NCI-H345 (cell line): ENCODE measurements at places on chromosomes 5 and 9.

DNA sequence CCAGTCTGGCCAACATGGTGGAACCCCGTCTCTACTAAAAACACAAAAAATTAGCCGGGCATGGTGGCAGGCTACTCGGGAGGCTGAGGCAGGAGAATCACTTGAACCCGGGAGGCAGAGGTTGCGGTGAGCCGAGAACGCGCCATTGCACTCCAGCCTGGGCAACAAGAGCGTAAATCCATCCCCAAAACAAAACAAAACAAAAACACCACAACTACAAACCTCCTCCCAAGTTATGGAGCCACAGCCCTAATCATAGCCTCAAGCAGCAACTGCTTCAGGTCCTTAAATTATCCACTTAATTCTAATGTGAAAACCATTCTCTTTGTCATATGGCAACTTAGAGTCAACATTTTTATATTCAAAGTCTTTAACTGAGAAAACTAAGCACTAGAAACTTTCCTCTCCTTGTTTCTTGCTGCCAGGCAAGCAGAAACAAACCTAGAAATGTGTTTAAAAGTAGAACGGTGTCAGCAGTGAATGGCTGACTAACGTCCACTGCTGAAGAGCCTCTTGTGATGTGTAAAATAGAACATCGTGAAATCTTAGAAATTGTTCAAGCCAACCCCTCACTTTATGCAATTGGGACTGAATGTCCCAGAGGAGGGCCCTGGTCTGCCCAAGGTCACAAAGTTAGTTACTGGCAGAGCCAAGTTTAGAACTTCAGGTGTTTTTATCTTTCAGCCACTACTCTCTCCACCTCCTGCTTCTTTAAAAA is 5.7 kb downstream of the TMEM245 start:
- DNase-seq: no peak

GRCh38 chr5:118211606-118212005 is 776.7 kb downstream of the DTWD2 start:
- DNase-seq: no peak

- DNase-seq: no peak
Measured at GRCh38 chr9:111805830-111806241, 11.1 kb upstream of the SHOC1 start.

DNA sequence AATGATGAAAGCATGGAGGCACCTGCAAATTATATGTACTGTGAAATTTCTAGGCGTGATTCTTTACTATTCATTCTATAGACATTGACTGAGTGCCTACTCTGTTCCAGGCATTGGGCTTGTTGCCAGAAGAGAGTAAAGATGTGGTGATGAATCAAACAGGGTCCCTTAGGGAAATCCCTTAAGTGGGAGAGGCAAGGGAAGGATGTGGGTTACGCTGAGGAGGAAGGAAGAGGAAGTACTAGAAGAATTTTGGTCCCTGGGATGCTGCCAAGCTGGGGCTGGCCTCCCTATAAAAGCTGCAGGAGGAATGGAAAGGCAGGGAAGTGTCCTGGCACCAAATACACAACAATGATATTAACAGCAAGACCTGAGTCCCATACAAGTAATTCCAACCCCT is 76.7 kb upstream of the SPOCK1 start:
- peak; percentile 47 for DNase-seq

GRCh38 chr5:91469517-91470165 is 86.5 kb upstream of the ARRDC3 start:
- DNase-seq: no peak

DNA sequence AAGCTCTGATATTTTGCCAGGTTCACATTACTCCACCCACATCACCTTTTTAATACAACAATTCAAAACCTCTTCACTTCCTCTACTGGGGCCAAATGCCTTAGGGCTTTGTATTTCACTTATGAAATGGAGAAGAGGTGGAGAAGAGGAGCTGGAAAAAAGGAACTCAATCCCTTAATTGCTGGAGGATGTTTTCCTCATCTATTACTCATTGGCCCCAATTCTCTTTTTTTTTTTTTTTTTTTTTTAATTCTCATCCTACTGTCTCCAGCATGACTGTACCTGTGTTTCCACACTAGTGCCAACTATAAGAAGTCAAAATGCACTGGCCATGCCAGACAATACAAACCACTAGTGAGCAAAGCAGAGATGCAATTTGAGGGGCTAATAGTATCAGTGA is 20.9 kb downstream of the FAM13B start:
- no peak for DNase-seq

DNA sequence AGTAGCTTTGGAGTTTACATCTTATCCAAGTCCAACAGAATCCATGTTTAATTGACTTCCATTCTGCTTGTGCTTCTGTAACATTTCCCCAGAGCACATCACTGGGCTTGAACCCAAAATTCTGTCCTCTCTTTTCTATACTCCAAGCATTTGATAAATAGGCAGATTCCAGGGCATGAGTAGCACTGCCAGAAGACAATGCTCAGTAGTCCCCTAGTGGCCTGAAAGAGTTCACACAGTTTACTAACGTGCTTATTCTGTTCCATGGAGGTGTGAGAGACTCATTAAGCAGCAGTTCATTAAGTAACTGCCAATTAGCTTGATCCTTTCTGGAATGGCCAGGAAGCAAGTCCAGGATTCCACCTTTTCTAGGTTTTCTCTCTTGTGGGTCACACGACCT is 9.4 kb upstream of the GABRA6 start:
- no peak for DNase-seq

GRCh38 chr5:135667673-135668072 is 88.9 kb upstream of the CXCL14 start:
- no peak for DNase-seq

GRCh38 chr5:86570427-86571083 is 47.2 kb upstream of the COX7C start:
- DNase-seq: no peak

DNA sequence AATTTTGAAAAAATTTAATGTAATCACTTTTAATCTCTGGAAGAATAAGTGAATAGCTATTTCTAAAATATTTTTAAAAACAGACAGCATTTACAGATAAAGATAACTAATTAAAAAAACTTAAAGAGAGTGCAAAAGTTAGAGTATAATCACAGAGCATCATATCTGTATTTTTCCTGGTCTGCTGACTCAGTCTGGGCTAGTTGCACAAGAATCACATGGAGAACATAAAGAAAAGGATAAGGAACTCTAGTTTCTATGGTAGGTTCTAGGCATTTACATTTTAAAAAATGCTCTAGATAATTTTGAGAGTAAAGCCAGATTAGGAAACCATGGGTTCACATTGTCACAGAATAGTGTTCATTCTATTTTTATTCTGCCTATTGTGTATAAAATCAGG is 347.4 kb downstream of the PSAT1 start:
- DNase-seq: no peak

DNA sequence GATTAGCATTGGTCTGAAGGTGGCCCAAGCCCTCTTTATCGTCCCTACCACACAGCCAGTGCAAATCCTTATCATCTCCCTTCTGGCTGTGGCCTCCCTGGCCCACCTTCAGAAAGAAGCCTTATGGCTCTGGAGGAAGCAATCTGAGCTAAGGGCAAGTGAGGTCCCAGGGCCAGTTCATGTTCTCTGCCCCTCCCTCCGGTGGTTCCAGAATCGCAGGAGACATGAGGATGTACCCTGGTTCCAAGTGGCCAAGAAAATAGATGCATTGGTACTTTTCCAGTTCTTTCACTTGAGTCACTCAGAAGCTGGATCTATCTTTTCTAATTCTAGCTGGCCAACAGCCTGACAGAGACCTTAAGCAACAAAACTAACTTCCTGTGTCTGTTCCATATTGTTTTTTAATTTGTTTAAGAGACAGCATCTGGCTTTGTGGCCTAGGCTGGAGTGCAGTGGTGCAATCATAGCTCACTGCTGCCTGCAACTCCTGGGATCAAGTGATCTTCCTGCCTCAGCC is 60.7 kb downstream of the LHFPL2 start:
- DNase-seq: no peak

DNA sequence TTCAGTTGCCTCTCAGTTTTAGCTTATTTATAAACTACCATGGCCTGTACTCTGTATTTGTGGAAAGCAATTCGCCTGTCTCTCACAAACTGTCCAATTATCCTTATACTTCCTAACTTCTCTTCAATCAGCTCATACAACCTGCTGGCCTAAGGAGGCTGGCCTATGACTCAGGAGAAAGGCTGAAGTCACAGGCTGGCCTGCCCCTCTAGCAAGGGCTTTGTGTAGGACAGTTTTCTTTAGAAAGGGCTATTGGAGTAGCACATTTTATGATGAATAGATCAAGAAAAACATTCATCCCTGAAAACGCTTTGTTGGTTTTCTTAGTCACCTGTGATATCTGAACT is 988.7 kb upstream of the ARRDC3 start:
- no peak for DNase-seq

GRCh38 chr5:142894749-142895148 is 124.6 kb downstream of the ARHGAP26 start:
- no peak for DNase-seq

DNA sequence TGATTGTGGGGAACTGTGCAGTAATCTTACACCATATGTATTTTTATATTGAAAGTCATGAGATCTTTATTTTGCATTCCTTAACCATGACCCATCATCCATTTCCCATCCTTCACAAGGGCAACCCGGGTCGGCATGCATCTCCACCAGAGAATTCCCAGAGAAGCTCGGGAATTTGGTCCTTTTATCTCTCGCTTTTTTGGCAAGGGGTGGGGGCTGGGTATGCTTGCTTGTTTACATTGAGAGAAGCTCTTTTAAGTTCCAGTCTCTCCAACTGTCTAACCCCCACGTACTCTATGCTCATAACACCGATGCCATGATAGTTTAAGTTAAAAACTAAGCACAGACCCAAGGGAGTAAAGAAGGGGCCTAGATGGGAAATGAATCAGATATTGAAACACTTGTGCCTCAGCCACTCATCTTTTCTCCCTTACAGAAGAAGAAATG is 109.9 kb upstream of the NFIB start:
- no peak for DNase-seq

DNA sequence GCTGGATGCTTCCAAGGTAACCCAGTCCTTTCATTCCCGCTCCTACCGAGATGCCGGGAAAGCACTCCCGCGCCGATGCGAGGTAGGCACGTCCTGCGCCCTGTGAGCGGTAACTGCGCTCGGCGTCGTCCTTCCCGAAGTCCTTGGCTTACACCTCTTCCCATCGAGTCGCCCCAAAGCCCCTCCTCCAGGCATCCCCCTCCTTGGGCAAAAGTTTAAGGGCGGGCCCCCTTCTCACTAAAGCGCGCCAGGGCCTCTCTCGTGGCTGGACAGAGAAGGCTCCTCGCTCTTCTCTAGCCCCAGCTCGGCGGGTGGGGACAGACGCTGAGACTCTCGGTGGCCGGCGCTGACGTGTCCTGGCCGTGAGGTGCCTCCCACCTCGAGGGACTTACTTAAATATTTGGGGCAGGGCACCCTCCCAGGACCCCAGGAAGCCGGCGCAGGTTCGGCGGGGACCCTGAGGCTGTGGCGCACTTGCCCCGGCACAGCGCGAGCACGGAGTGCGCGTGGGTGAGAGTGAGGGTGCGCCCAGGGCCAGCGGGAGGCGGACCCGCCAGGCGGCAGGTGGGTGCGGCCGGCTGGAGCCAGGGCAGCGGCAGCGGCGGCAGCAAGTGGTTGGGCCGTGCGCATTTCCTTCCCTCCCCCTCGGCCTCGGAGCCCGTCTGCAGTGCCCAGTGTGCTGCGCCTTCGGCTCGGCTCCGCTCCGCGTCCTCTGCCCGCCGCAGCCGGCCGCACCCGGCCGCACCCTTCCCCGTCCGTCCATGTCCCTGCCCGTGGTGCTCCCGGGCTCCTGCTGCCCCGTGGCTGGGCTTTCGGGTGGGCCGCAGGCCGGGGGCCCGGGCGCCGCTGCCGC is at the start of gene ENTREP1:
ENTREP1 (plus strand) TSS at position 667 of the 853 bp plus-strand sequence; CDS start at position 762, 95 bp downstream.
- DNase-seq: peak; percentile 53
